ENCODE measurements at places on chromosomes 6 and 20. TPM values are rescaled to one million over a fixed set of nuclear protein-coding genes. Genes with fewer than 3 reads are reported as not detected.

Gene BTNL2
- not detected for total RNA-seq

Gene HSPA1L
- 0.87 TPM for total RNA-seq

Gene GABRR1
- not detected for total RNA-seq

Gene HNF4A
- not detected for total RNA-seq

Gene RHAG
- not detected for total RNA-seq

Gene LRFN2
- total RNA-seq: not detected

Gene DNAAF9
- total RNA-seq: 12.3 TPM

Gene ZBTB46
- total RNA-seq: 3.8 TPM

Gene BPI
- 0.11 TPM for total RNA-seq

Gene SPAG4
- total RNA-seq: not detected

Gene EYA2
- 0.08 TPM for total RNA-seq

Gene BANF2
- not detected for total RNA-seq

Gene CST2
- not detected for total RNA-seq

Gene C6orf118
- not detected for total RNA-seq

Gene BPIFA1
- total RNA-seq: not detected

Gene FOXF2
- 51.6 TPM for total RNA-seq

Gene IL17F
- not detected for total RNA-seq

Gene RPP40
- total RNA-seq: 17.5 TPM

Gene MBOAT1
- 56.6 TPM for total RNA-seq

Gene TGM6
- not detected for total RNA-seq

Gene PKHD1
- total RNA-seq: not detected

Gene FAM135A
- 9.9 TPM for total RNA-seq

Gene FHL5
- not detected for total RNA-seq

Gene GJA10
- not detected for total RNA-seq

Gene MYLK4
- total RNA-seq: 0.26 TPM

Gene PTCHD4
- total RNA-seq: 1.4 TPM

Gene NNAT
- total RNA-seq: not detected

Gene SLC24A3
- not detected for total RNA-seq

Gene MOG
- total RNA-seq: not detected

Gene OLIG3
- not detected for total RNA-seq

Gene BHLHE23
- total RNA-seq: not detected

Gene VARS1
- 39.5 TPM for total RNA-seq

Gene C6orf132
- total RNA-seq: not detected

Gene FILIP1
- 4.1 TPM for total RNA-seq

Gene MYL9
- total RNA-seq: 213 TPM

Gene WASF1
- 18.6 TPM for total RNA-seq

Gene ETV7
- 2.0 TPM for total RNA-seq

Gene SYCP2
- total RNA-seq: 2.6 TPM

Gene TRAPPC3L
- 0.06 TPM for total RNA-seq
